ENCODE measurements at places on chromosomes 16 and 17.

DNA sequence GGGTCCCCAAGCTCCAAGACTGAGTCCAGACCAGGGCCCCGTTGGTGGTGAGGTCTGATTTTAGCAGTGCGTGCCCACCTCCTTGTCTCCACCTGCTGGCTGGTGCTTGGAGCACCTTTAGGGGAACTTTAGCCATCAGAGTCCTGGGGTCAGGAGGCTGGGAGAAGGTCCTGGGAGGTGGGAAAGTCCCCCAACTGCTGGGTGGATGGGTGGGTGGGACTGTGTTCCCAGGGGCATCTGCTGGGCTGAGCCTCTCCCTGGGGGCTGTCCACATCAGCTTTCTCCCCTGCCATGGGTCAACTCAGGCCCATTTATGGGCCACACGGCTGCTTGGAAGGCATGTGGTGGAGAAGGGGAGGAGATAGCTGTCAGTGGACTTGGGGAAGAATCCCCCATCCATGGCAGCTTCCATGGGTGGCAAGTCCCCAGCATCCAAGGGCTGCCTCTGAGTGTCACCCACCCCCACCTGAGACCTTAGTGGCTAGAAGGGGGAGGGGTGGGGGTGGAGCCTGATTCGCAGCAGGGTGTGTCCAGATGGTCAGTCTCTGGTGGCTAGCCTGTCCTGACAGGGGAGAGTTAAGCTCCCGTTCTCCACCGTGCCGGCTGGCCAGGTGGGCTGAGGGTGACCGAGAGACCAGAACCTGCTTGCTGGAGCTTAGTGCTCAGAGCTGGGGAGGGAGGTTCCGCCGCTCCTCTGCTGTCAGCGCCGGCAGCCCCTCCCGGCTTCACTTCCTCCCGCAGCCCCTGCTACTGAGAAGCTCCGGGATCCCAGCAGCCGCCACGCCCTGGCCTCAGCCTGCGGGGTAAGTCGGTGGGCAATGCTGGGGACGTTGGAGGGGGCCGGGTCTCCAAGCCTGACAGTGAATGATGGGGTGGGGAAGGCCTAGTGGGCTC, at the start of gene TRPV2:
TRPV2 (plus strand) TSS at position 541 of the 894 bp plus-strand sequence. CDS start 2,098 bp downstream, outside the sequence.
- no peak for DNase-seq

DNA sequence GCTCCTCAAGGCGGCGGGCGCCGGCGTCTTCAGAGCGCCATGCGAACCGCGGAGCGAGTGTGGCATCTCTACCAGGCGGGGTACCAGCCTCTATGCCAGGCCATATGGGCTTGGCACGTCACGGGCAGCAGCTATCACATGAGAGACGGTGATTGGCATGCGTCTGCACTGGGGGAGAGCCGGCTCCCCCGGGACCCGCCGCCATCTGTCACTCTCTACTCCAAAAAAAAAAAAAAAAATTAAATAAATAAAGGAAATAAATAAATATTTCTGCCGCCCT, at the start of gene NEUROD2:
NEUROD2 (minus strand) TSS at position 70 of the 280 bp plus-strand sequence. CDS start 1,321 bp downstream, outside the sequence.
- no peak for DNase-seq

GRCh38 chr17:44155488-44155887, 13.8 kb downstream of the HROB start:
- no peak for DNase-seq

DNA sequence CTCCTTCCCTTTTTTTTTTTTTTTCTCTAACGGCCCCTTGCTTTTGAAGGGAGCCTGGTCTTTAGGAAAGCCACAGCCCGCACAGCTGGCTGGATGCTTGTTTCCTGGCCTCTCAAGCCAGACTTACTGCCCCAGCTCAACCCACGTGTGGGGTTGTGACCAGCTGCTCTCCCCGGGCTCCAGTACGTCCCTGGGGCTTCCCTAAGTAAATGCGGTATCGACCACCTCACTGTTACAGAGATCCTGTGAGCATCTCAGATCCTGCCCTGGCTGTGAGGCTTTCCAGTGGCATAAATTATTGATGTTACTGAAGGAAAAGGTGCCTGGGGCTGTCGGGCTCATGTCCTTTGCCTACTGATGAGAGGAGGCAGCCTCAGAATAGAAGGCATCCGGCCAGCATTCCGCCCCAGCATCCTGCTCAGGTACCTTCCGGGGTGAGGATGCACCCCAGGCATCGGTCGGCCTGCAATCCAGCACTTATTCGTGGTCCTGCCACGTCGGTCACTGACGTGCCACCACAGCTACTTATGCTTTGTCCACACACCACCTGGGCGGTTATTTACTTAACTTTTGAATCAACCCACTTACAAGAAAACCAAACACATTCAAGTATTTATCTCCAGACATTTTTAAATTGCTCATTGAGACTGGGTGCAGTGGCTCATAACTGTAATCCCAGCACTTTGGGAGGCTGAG, 9.6 kb downstream of the GPRC5B start:
- DNase-seq, result no peak

DNA sequence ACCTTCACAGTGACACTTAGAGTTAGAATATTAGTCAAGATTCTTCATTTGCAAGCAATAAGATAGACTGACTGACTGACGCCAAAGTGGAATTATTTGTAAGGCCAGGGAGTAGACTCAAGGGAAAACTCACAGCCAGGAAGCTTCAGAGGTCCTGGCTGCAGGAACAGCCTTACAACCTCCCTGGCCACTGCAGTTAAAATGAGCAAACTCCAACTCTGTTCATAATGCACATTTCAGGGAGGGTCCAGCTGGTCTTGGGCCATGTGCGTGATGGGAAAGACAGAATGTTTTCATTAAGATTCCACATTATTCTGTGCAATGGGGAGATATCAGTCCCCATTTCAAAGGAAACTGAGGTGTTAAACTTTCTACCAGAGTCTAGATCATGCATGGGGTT, 9.9 kb downstream of the CAPNS2 start:
- DNase-seq, result no peak

DNA sequence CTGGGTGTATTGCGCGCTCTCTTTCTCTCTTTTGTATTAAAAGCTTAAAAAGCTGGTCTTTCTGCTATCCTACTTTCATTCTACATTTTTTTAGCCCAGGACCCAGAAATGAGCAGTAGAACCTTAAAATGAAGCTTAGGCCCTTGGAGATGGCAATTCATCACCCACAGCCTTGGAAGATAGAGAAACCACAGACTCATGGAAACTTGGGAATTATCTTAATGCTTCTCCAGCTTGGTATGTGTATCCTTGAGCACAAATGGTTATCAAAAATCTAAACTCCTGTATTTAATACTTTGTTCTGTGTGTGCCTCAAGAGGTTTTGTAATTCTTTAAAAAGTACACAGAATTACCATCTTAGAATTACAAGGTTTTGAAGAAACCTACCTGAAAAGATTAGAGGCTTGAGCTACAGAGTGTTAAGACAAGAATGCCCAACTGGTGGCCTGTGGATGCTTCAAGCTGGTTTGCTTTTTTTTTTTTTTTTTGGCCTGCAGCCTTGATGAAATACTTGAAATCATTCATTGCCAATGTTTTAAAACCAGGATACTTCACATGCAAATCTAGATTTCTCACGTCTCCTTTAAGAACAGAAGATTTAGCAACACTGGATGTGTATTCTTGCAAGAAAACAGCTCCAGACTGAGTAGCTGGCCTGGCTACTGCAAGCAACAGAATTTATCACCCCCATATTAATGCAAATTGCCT, 105.0 kb downstream of the XYLT1 start:
- no peak for DNase-seq

GRCh38 chr16:11232302-11232851, 23.6 kb downstream of the SOCS1 start:
- DNase-seq, result no peak

DNA sequence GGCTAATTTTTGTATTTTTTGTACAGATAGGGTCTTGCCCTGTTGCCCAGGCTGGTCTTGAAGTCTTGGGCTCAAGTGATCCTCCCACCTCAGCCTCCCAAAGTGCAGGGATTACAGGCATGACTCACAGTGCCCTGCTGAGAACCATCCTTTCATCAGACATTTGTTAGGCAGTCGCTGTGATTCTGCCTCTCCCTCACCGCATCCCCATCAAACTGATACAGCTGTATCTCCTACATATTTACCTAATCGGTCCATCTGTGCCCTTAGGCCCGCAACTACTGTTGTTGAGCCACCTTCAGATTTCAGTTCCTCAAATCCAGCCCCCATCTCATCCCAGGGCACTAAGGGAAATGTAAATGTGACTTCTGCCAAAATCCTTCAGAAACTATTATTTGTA, 2.0 kb upstream of the SLC43A2 start:
- DNase-seq, result no peak

DNA sequence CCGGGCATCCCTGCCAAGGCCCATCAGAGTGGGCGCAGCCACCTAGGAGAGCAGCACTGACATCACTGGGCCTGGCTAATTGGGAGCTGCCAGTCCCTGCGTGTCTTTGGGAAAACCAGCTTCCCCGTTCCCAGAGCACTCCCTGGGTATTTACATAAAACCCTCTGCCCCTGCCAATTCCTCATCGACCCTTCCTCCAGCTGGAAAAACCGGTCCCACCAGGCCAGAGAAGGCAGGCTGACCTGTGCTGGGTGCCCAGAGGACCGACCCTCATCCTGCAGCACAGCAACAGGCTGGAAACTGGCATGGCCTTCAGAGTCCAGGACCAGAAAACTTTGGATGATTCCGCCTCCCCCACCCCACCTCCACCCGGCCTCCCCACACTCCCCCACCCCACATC, 8.2 kb upstream of the FOXN1 start:
- DNase-seq, result no peak

- DNase-seq, result no peak
Measured at GRCh38 chr16:4433228-4433627, 7.6 kb downstream of the DNAJA3 start.

DNA sequence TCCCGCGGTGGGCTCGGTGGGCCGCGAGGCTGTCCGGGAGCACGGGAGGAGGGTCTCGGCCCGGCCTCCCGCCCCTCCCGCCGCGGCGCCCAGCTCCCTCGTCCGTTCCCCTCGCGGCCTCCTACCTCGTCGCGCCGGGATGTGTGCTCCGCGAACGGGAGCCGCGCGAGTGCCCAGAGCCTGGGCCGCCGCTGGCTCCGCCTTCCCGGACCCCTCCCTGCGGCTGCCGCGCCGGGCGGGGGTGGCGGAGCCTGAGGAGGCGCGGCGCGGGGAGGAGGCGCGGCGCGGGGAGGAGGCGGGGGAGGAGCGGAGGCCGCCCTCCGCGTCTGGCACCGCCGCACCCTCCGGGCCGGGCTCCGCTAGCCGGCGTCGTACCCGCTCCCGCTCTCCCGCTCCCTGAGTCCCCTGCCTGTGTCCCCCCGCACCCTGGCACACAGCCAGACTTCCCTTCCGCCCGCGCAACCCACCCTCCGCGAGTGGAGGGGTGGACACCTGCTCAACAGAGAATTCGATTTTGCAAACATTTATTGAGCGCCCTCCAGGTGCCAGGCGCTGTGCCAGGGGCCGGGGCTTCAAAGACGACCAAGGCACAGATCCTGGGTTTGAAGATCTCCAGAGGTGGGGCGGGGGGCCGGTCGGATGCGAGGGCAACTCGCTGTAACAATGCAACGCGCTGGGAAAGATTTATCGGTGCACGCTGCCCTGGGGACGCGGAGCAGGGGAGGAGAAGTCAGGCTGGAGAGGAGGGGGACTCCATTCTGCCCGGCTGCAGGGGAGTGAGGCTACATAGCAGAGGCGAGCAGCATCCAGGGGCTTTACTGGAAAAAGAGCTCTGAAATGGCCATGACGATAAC, at the start of gene MPP3:
MPP3 (minus strand) TSS at position 171 of the 854 bp plus-strand sequence. CDS start 1,240 bp downstream, outside the sequence.
- DNase-seq, result no peak

GRCh38 chr17:1294157-1294717, 14.8 kb downstream of the TRARG1 start:
- DNase-seq, result no peak
